NCI-H187 (cell line): ENCODE measurements at places on chromosomes 1 and 21.
A peak's percentile ranks its signal among the peaks of the same experiment; 100 is the strongest.

GRCh38 chr1:151975311-151976014 lies 18.2 kb downstream of the S100A10 start:
- DNase-seq, result no peak

DNA sequence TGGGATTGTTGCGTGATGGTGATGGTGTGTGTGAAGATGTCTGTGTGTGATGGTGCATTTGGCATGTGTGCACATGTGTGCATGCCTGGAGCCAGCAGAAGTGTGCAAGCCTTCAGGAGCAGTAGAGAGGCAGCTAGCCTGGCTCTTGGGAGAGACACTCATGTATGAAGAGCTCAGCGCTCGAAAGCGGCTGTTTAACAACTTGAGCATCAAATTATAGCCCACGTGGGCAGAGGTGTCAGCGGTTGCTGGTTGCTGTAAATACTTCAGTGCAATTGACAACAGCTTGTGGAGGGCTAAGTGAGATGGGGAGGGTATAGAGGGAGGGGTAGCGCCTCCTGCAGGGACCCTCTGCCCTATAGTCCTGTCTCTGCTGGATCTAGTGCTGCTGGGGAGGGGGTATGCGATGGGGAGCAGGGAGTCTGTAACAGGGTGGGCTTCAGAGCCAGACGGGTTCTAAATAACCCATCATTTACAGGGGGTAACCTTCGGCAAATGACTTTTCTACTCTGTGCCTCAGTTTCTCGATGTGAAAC lies 21.5 kb downstream of the FOXD2 start:
- DNase-seq, result peak; percentile 43

DNA sequence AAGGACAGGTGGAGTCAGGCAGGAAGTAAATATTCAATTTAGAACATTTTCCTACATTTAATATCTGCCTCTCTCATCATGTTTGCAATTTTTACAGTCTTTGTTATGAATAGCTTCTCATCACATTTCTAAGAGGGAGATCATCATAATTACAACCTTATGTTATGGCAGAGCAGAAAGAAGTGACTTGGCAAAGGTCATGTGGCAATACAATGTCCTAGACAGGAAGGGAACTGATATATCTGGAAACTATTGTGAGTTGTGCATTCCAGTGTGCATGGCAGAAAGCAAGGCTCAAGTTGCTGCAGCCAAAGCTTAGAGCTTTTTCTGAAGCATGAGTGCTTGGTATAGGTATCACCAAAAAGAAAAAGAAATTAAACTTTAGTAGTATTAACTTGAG lies 43.8 kb upstream of the PRRX1 start:
- DNase-seq, result no peak

DNA sequence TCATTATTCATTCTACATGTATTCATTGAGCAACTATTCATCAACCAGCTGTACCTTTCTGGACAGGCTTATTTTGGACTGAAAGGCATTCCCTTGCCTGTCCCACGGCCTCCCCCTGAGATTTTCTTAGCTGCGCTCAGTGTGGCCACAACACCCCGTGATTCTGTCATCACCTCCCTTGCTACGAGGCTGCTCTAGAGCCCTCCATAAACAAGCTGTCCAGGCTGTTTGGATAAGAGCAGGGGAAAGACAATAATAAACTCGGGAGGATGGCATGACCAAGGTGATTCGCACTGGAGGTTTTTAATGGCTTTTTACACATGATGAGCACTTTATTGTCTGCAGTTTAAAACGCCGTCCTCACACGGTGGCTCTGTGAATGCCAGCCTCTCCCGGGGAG lies 139.7 kb downstream of the ROR1 start:
- DNase-seq, result no peak

DNA sequence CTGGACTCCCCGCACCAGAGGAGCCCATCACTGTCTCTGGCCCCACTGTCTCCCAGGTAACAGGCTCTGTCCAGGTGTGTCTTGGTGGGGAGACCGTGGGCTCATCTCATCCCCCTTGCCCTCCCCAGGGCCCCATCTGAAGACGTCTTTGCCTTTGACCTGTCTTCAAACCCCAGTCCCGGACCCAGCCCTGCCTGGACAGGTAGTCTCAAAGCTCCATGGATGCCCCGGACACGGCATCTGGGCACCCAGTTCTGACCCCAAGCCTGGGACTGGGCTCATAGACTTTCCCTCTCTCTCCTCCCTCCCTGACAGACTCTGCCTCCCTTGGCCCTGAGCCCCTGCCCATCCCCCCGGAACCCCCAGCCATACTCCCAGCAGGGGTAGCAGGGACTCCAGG lies 6.3 kb upstream of the CATSPER4 start:
- DNase-seq, result no peak

GRCh38 chr21:33228455-33228854 lies 1.3 kb upstream of the IFNAR2 start:
- DNase-seq, result no peak

DNA sequence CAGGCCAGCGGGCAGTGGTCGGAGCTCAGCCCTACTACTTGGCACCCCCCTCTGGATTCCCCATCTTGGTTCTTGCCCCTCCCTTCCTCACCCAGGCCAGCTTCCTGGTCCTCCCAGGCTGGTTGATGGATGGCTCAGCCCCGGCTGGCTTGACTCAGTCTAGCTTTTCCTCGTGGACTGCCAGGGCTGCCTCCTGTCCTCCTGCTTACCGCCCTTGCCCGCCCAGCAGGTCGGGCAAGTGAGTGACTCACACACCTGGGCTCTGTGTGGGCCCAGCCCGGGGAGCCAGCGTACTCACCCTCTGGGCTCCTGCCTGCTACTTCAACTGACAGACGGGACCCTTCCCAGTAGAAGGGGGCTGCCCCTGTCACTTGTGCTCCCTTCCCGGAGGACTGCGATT lies 19.5 kb upstream of the ARHGEF10L start:
- no peak for DNase-seq

- no peak for DNase-seq
These were observed 19.5 kb upstream of the CCDC17 start for GRCh38 chr1:45643321-45643720.

DNA sequence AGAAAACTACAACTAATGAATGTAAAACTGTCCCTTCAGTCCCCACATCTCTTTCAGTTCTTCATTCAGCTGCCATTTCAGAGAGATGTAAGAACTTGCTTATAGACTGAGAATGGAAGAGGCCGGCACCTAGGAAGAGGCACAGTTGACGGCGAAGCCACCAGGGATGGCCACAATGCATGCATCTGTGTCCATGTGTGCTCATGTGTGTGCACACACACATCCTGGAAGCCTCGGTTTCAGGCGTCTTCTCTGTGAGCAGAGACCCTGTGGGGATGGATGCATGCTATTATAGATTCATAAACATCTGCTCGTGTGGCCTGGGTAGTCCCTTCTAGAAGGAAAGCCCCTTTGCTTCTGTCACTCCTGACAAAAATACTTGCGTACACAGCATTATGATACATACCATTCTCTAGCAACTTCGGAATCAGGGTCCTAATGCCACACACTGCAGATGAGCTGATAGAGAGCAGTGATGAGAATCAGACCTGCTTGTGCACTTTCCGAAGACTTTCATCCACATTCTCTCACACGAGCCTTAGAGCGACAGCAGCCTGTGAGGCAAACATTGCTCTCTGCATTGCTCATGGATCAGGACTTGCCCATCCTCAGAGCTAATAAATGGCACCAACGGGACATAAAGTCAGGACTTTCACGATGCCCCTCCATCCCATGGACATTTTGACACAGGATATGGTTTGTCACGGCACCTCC lies 12.4 kb upstream of the GPR61 start:
- no peak for DNase-seq

- no peak for DNase-seq
These were observed 565.7 kb upstream of the PLXNA2 start for GRCh38 chr1:208809876-208810275.

DNA sequence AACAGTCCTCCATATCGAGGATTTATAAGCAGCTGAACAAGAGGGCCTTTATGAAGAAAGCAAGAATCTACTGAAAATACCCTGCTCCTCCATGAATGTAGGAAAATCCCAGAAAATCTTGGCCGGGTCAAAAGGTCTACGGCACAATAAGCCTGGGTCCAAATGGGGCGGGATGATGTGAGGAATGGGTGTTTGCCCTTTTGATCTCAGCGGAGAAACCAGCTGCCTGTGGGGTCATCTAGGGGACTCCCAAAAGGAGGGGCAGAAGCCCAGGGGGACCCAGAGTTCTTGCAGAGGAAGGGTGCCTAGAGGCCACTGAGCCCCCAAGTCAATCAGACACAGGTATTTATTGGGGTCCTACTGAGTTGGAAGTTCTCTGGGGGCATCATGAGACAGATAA lies 11.4 kb upstream of the PIGR start:
- no peak for DNase-seq

DNA sequence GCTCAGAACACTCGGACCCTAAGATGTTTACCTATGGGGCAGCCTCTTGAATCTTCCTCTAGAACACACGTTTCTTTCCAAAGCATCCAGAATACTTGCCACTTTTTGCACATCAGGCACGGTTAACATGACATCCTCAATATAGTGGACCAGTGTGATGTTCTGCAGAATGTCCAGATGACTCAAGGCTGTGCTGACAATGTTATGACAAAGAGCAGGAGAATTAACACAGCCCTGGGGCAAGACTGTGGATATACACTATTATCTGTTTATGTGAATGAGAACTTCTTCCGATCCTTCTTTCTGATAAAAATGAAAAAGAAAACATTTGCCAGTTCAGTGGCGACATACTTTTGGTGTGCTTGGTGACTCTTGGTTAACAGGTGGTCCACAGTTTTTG lies 154.3 kb downstream of the PDE4B start:
- DNase-seq, result no peak

- DNase-seq, result no peak
These were observed 767.3 kb upstream of the ADAMTS5 start for GRCh38 chr21:27734146-27734545.

DNA sequence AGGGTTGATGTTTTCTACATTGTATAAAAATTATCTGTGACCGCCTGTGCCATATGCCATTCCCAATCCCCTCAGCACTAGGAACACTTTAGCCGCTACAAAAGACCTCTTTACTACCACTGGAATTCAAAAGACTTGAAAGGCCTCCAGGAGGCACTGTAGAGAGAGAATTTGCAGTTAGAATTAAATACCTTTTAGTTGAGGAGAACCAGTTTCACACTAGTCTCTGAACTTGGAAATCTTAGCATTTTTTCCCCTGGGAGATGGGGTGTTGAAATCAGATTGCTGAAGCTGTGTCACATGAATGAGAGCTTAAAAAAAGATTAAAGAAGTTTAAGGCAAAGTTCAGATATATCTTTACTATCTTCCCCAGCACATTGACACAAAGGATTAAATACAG lies 291.0 kb downstream of the ADGRL2 start:
- no peak for DNase-seq

DNA sequence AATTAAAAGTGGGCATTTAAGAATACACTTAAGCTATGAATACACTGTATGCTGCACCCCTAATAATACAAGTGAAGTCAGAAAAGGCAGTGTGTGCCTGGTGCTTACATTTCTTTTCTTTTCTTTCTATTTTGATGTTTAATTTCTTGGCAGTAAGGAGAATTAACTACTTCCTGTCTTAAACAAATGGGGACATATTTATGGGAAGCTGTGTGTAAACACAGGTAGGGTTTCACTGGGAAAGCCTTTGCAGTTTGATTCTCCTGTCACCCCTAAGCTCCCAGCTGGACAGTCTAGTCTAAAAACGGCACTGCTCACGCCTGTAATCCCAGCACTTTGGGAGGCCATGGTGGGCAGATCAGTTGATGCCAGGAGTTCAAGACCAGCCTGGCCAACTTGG lies 146.0 kb downstream of the MIS18A start:
- no peak for DNase-seq

DNA sequence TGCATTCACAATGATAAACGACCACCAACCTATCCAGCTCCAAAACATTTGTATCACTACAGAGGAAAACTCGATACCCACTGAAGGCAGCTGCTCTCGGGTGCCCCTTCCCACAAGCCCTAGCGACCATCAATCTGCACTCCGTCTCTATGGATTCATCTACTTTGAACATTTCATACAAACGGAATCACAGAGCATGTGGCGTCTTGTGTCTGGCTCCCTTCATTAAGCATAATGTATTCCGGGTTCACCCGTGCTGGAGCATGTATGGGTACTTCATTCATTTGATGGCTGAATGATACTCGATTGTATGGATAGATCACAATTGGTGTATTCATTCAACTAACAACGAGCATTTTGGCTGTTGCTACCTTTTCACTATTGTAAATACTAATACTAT lies 340.2 kb downstream of the SMYD3 start:
- no peak for DNase-seq

- DNase-seq, result no peak
These were observed 2.7 kb downstream of the DPT start for GRCh38 chr1:168726281-168726680.

- no peak for DNase-seq
These were observed 216.2 kb downstream of the PLPP3 start for GRCh38 chr1:56363007-56363770.

DNA sequence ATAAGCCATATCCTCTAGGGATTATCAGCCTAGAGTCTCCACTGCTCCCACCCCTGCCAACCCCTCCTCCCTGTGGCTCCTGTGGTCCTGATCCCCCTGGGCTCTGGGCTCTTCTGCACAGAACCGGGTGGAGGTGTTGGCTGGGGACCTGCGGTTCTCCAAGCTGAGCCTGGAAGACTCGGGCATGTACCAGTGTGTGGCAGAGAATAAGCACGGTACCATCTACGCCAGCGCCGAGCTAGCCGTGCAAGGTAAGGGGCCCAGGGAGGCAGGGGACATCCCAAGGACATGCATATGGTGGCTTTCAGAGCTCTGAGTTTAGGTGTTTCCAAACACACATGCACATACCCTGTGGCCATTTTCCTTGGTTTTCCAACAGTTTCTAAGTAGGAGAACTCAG lies 19.3 kb downstream of the CNTN2 start:
- no peak for DNase-seq

- DNase-seq, result no peak
These were observed 142.9 kb upstream of the COL6A1 start for GRCh38 chr21:45838634-45839033.

DNA sequence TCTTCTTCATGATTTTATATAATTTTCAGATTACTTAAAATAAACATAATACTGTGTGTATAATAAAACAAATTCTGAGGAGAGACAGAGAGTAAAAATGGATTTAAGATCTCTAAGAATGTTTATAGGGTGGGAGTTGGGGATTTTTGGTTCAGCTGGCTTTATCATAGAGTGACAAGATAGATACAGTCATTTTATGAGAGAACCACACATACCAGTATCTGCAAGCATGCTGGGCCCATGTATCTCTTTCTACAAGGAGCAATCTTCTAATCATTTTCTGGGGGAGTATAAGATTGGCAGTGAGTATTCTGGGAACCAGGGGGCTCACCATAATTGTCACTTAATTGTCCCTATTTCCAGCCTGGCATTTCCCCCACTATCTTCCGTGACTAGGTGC lies 64.3 kb upstream of the DUSP10 start:
- DNase-seq, result no peak

DNA sequence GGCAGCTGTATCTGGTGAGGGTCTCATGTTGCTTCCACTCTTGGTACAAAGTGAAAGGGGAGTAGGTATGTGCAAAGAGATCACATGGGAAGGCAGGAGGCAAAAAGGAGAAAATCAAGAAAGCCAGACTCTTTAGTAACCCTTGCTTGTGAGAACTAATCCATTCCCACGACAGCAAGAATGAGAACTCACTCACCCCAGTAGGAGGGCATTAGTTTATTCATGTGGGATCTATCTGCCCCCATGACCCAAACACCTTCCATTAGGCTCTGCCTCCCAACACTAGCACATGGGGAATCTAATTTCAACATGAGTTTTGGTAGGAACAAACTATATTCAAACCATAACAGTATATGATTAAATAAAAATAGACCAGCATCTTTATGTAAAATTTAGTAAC lies 57.6 kb downstream of the ZNHIT6 start:
- no peak for DNase-seq

GRCh38 chr1:23989263-23989662 lies 9.1 kb upstream of the SRSF10 start:
- DNase-seq, result no peak

GRCh38 chr1:92399076-92399475 lies 87.6 kb downstream of the GFI1 start:
- no peak for DNase-seq
